ENCODE measurements at places on chromosomes 5 and 9. TPM values are rescaled to one million over a fixed set of nuclear protein-coding genes. Genes with fewer than 3 reads are reported as not detected.

CDH9 gene
- not detected for total RNA-seq

ABO gene
- not detected for total RNA-seq

SHISAL2B gene
- total RNA-seq, result not detected

PLCXD3 gene
- not detected for total RNA-seq

CCDC183 gene
- total RNA-seq, result 0.46 TPM

GRCh38 chr5:143771602-143772001 is 40.4 kb upstream of the HMHB1 start:
- DNase-seq, result no peak

DNA sequence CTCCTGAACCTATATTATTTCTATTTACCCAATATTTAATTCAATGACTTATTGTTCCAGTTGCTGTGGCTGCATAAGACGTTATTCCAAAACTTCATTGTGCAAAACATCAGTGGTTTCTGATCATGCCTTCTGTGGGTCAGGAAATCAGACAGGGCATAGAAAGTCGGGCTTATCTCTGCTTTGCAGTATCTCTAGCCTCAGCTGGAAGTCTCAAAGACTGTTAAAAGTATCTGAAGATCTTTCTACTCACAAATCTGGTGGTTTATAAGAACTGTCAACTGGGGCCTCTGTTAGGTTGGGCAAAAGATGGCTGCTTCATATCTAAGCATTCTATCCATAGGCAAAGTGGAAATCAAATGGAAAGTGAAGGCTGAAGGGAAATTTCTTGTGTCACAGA is 687.7 kb upstream of the ARRDC3 start:
- DNase-seq, result no peak

GRCh38 chr9:133996531-133997520 is 4.7 kb upstream of the VAV2 start:
- no peak for DNase-seq

GRCh38 chr5:134527961-134528424 is 2.5 kb downstream of the JADE2 start:
- DNase-seq, result no peak

GRCh38 chr5:143557061-143557818 is 153.8 kb upstream of the NR3C1 start:
- no peak for DNase-seq

DNA sequence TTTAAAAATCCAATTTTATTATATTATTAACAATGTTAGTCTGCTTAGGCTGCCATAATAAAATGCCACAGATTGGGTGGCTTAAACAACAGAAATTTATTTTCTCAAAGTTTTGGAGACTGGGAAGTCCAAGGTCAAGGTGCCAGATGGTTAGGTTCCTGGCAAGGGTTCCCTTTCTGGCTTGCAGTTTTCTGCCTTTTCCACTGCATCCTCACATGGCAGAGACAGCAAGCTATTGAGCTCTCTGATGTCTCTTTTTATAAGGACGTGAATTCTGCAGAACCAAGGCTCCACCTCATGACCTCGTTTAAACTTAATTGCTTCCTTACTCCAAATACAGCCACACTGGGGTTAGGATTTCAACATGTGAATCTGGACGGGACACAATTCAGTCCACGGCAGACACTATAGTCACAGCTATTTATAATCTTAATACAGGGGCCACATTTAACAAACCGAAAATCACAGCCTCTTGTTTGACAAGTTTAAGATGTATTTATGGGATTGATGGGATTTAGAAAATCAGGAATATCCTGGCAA is 174.9 kb upstream of the PUM3 start:
- no peak for DNase-seq

DNA sequence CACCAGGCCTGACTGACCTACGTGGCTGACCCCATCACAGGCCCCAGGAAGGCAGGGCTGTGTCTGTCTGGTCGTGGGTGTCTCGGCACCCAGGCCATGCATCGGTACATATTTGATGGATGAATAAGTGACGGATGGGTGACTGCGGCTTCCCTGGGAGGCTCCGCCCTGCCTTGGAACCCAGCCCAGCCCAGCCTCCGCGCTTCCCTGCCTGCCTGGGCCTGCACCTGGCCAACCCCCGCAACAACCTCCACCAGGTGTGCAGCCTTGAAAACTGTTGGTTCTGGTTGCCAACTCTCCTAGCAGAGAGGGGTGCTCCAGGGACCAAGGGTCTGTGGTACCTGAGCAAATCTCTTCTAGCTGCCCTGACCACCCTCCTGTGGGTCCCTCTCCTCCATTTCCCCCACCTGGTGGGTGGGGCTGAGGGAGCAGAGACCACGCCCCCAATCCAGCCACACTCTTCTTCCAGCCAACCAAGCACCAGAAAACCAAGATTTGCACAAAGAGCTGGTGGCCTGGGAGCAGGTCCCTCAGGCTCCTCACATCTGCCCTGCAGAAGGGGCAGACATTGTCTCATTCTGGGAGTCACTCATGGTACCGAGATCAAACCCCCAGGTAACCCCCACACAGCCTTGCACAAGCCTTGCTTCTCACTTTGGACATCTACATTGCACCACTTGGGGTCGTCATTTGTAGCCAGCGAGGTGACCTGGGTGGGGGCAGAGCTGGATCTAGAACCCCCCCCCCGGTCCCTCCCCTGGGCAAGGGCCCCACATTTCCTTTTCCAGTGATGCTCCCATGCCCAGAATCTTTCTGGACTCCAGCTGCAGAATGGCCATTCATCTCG is 100.6 kb upstream of the IER5L start:
- no peak for DNase-seq

DNA sequence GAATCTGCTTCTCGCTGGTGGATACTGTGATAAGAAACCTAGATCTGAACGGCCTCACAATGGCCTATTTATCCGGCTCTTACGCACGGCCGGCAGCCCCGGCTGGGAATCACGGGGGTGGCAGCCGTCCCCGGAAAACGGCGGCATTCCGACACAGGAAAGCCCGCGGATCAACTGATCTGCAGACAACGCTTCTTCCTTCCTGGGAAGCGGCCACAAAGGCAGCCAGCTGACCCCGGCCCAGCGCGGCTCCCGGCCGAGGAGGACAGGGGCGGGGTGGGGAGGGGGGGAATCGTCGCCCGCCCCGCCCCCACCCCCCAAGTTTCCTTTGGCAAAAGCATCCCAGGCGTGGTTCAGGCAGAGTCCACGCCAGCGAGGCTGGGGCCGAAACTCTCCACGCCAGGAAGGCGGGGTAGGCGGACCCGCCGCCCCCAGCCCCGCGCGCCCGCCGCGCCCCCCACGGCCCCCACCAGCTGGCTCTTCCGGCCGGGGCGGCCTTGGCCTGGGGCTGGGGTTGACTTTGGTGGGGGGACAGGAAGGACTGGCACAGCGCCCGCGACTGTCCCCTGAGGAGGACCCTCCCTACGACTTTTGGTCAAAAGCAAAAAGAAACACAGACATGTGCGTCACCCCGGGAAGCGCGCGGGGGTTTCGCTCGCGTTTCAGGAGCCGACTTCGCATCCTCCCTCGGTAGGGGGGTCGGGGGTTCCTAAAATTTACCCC is 247.7 kb upstream of the ANKRD55 start:
- peak; percentile 39 for DNase-seq

DNA sequence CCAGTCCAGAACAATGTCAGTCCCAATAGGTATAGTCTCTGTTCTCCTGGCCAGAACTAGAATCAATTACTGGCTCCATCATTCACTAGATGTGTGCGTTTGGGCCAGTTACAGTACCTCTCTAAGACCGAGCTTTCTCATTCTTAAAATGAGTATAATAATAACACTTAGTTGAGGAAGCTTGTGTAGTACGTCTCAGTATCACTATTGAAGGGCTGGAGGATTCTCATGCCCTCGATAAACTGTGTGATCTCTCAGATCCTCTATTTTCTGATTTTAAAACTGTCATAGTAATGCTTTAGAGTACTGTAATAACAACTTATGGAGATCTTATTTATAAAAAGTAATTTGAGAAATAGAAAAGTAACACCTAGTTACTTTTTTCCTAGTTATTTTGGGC is 50.7 kb downstream of the CDKN2A start:
- DNase-seq, result no peak
